ENCODE measurements at places on chromosomes 2 and 18.

GRCh38 chr2:228446734-228447133 is 265.2 kb upstream of the SPHKAP start:
- no peak for DNase-seq

GRCh38 chr2:149191915-149192314 is 138.5 kb upstream of the LYPD6 start:
- no peak for DNase-seq

- no peak for DNase-seq
Observed at GRCh38 chr2:189412330-189412953, 28.8 kb upstream of the WDR75 start.

GRCh38 chr2:69080071-69080470 is 67.1 kb downstream of the ANTXR1 start:
- no peak for DNase-seq

DNA sequence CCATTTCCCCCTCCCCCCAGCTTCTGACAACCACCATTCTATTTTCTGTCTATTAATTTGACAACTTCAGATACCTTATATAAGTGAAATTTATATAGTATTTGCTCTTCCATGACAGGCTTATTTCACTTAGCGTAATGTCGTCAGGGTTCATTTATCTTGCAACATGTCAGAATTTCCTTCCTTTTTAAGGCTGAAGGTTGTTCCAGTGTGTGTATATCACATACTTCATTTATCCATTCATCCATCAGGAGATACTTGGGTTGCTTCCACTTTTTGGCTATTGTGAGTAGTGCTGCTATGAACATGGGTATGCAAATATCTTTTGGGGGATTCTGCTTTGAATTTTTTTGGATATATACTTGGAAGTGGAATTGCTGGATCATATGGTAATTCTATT is 7.4 kb downstream of the BCL2L11 start:
- DNase-seq, result no peak

GRCh38 chr2:241029599-241030332 is 31.3 kb downstream of the SNED1 start:
- no peak for DNase-seq

DNA sequence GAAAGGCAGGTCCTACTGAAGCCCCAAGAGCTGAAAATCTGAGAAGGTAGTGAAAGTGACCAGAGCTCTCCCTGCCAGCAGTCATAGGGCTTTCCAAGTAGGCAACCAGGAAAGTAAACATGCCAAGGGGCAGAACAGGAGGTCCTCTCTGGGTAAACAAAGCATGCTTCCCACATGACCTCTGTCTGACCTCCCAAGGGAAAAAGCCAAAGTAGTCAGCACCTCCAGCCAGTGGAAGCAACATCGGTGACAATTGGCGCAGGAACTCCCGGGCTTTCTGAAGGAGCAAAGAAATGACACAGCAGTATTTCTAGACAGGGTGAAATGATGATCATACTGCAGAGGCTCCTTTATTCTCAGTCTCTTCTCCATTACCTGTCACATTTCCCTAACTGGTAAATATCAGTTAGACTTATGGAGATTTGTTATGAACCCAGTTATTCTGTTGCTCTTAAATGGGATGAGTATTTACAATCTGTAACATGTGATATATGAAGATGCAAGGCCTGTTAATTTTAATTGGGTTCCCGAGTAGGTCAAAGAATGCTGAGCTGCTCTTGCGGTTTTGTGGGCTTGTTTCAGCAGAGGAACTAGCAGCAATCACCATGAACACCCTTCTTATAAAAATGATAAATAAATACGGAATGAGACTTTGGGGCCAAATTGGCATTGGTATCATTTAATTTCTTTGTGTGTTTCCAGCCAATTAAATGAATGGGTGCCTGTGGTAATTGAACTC is 321.0 kb downstream of the RND3 start:
- no peak for DNase-seq

GRCh38 chr2:72984172-72984671 is 66.9 kb downstream of the EMX1 start:
- no peak for DNase-seq

GRCh38 chr2:38216886-38217285 is 140.9 kb upstream of the CYP1B1 start:
- no peak for DNase-seq

DNA sequence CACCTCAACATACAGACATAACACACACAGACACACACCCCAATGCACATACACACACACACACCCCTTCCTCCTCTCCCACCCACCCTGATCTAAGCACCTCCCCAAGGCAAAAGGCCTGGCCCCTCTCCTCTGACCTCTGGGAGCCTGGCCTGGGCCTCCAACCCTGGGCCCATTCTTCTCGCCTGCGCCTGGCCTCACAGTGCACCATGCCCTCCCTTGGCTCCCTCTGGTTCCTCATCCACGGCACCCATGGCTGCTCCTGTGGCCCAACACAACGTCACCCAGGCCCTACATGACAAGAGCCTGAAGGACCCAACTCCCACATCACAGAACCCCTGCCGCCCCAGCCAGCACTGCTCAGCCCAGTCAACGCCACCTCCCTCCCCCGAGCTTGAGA is 281.3 kb downstream of the CELF4 start:
- no peak for DNase-seq

Measured in coronary artery (tissue), 2 donors.